ENCODE measurements at places on chromosomes 7 and 10. TPM values are rescaled to one million over a fixed set of nuclear protein-coding genes. Genes with fewer than 3 reads are reported as not detected.

Gene ADAM8
- 146 TPM for total RNA-seq

Gene PRLHR
- not detected for total RNA-seq

GRCh38 chr10:33419311-33419710 is 84.8 kb upstream of the NRP1 start:
- no peak for DNase-seq

DNA sequence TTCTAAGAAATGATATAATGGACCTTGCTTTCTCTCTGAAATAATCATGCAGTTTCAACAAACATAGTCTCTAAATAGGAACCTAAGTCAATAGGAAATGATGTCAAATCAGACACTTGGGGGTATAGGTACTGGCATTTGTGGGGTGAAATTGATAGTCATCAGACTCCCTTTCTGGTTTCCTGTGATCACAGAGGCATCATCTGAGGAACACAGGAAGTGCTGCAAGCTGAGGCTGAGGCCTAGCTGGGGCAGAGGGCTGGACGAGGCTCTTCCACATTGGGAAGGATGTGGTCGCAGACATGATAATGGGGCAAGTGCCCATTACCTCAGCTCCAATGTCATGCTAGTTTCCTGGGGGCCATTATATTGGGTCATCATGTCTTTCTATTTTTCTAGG is 33.5 kb upstream of the TARP start:
- no peak for DNase-seq

- DNase-seq = no peak
Measured at GRCh38 chr7:32228601-32229000, 158.4 kb upstream of the PDE1C start.

All from hematopoietic multipotent progenitor cell (in vitro differentiated cells).